Osteocyte (in vitro differentiated cells): ENCODE measurements at places on chromosomes 1 and 21. TPM values are rescaled to one million over a fixed set of nuclear protein-coding genes. Genes with fewer than 3 reads are reported as not detected.

Gene HIVEP3
- 0.78 and 0.97 TPM in 2 replicates for total RNA-seq

Gene LHX8
- not detected in 2 replicates for total RNA-seq

Gene KIF17
- total RNA-seq: 0.11 TPM in 1 of 2 replicates, not detected in the other

Gene C4BPA
- not detected in 2 replicates for total RNA-seq

Gene CD48
- not detected in 2 replicates for total RNA-seq

Gene CGN
- 0.99 and 1.7 TPM in 2 replicates for total RNA-seq

Gene ALX3
- total RNA-seq: not detected in 2 replicates

Gene OR2W3
- 0.52 and 0.75 TPM in 2 replicates for total RNA-seq

Gene LCE2C
- not detected in 2 replicates for total RNA-seq

Gene WNT2B
- 2.3 TPM in 2 replicates for total RNA-seq

Gene NOS1AP
- 2.5 and 2.9 TPM in 2 replicates for total RNA-seq

DNA sequence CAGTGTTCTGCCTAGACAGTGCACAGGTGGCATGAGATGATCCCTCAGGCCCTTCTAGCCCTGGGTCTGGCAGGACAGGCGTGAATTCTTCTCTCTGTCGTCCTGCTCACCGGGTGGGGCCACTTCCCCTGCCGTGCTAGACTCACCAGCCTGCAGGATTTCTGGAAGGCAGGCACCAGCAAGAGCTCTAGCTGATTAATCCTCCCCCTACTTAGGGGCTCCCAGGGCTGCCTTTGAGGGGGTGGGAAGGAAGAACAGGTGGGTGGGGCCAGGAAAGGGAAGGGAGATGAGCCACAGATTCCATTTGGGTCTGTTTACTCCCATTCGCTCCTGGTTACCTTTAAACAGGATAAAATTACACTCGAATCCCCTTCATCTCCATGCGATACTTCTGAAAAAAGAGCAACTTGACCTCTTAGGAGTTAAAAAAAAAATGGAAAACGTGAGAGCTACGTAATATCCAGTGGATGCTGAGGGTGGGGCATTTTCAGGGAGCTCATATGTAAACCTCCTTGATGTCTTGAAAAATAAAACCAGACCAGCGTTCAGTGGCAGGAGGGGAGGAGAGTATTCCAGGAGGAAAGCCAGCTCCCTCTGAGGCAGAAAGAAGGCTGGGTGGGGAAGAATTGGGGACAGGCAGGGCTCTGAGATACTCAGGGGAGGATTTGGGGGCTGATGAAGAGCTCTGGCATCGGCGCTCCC is 665.5 kb downstream of the PTPRU start:
- DNase-seq: no peak

GRCh38 chr1:81894867-81895266 is 94.1 kb downstream of the ADGRL2 start:
- DNase-seq: no peak

GRCh38 chr1:214318956-214319736 is 38.2 kb downstream of the SMYD2 start:
- DNase-seq: no peak

DNA sequence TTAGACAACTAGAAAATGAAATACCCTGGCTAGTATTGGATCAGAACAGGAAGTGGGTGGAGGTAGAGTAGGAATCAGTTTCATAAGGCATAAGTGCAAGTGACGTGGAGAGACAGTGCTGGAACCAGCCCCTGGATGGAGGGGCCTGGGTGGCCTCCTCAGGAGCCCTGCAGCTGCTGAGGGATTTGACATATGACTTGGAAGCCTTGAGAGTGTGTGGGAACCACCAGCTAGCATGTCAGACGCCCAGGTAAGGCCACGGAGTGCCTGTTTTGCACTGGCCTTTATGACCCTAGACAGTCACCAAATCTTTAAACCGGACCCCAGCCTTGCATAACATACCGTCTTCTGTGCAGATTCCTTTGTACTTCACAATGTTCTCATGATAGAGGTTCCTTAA is 94.4 kb downstream of the RAVER2 start:
- DNase-seq: no peak

- no peak for DNase-seq
These were observed 203.9 kb downstream of the TOMM20 start for GRCh38 chr1:234924450-234925355.

GRCh38 chr21:39034590-39035536 is 148.4 kb downstream of the PSMG1 start:
- no peak for DNase-seq

GRCh38 chr1:169595764-169596711 is 9.8 kb upstream of the F5 start:
- DNase-seq: no peak

- DNase-seq: no peak
These were observed 17.3 kb downstream of the DISC1 start for GRCh38 chr1:231643935-231644237.

DNA sequence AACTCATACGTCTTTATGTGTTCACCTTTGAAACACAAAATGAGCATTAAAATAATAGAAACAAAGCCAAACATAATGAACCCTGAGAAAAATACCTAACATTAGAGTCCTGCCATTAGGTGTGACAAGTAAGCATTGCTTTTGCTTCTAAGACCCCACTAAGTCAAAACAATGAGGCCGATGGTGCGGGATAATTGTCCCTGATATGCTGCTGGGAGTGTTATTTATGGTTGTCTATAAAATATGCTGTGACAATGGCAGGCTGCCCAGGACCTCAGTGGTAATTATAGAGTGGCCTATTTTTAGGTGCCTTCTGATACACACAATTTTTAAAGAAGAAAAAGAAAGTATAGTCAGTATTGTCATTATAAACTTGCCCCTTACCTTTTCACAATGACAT is 1423.1 kb downstream of the AMY1C start:
- DNase-seq: no peak

DNA sequence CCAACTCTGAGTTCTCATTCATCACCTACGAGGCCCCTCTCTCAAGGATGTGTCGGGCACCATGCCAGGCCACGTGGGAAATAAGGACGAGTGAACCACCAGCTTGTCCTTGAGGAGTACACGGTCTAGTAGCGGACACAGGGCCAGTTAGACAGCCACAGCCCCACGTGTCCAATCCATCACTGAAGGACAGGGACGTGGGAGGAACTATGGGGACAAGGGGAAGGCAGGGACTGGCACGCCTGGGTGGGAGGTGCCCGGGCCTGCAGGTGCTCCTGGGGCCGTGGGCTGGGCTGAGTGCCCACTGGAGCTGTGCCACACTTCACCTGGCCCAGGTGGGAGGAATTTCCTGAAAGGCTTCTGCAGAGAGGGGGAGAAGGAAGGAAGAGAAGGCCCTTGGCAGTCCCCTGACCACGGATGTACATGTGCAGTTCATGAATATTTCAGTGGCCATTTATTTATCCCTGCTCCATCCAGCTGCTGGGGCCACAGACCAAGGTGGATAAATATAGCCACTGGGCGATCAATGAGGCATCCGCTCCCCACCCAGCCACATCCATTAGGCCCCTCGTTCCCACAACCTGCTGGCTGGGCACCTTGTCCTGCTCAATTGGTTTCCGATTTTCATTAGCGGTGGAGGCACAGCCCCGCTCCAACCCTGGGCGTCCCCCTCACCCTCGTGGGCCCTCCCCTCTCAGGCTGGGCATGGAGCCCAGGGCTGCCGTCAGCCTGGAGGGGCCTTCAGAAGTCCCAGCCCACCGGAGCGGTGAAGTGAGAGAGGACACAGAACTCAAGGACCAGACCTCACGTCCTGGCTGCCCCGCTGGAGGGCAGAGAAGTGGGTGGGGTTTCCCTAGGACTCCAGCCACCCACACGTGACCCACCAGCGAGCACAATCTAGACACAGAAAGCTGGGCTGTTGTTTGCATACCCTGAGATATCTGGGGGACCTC is 59.5 kb downstream of the CASZ1 start:
- no peak for DNase-seq

GRCh38 chr1:183841550-183841949 is 36.6 kb downstream of the RGL1 start:
- DNase-seq: no peak

DNA sequence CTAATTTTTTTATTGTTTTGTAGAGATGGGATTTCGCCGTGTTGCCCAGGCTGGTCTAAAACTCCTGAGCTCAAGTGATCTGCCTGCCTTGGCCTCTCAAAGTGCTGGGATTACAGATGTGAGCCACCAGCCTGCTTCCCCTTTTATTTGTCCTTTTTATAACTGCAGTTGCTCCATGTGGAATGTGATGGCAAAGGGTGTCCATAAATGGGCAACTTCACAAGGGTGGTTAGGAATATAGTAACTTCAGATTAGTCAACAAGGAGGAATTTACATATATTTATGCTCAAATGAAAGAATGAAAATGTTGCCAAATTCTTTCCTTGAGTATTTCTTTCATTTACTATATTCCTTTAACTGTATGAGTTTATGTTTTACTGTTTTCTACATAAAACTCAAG is 182.9 kb downstream of the BACH1 start:
- no peak for DNase-seq

DNA sequence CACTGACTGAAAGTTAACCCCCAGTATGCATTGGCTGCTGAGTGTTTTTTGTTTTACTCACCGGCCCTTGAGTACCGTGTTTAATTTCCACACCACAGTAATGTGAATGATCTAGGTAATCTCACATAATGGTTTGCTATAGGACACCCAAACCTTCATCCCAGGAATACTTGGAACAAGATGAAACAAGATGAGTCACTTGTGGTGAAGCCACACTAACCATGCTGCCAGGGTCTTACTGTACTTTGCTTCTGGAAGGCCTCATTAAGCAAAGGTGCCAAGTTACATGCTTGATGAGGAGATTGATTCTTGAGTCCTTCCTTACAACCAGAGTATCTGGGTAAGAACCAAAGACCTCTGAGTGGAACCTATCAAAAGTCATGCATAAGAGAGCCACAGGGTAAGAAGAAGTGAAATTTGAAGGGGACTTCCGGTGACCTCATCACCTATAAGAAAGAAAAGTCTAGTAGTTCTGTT is 163.3 kb downstream of the NRIP1 start:
- DNase-seq: no peak
